A549 (cell line): ENCODE measurements at places on chromosomes 6 and 20.

GRCh38 chr6:168700880-168701279, 259.9 kb downstream of the SMOC2 start:
- no peak for DNase-seq

- no peak for DNase-seq
Observed at GRCh38 chr6:34383161-34383631, 9.3 kb downstream of the NUDT3 start.

GRCh38 chr6:163735076-163735475, 320.6 kb downstream of the QKI start:
- DNase-seq: no peak

DNA sequence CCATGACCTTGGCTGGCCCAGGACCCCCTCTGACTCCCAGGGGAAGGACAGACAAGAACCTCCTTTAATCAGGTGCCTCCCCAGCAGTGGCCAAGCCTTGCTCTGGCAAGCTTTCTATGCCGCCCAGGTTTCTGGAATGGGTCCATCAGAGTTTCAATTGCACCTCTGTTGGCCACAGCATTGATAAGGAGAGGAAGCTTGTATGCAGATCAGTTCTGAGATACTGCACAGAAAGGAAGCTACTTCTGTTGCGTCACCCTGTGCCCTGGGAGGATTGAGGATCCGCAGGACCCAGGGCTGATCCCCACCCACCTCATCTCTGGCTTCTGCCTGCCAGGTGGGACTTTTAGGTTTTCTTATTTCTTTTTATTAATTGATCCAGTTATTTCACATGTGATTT, 167.2 kb downstream of the TFAP2C start:
- DNase-seq: no peak

GRCh38 chr6:14272737-14273085, 155.1 kb downstream of the CD83 start:
- no peak for DNase-seq

DNA sequence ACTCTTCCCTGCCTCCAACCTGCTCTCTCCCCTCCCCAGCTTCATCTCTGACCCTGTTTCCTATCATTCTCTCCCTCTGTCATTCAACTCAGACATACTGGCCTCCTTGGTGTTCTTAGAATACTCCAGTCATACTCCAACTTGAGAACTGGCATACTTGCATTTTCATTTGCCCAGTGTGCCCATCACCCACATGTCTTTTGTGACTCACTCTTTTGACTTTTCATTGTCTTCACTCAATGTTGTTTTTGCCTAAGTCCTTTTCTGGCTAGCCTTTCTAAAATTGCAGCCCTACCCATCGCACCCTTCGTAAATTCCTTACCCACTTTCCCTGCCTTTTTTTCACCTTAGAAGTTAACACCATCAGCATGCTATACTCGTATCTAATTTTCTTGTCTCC, 77.0 kb upstream of the CD2AP start:
- no peak for DNase-seq
